Stimulated activated CD8-positive, alpha-beta memory T cell treated with anti-CD3 and anti-CD28 coated beads, Interleukin-4, amount 100 ng/mL, for 4 hours (primary cell): ENCODE measurements at places on chromosomes 5 and 9.

DNA sequence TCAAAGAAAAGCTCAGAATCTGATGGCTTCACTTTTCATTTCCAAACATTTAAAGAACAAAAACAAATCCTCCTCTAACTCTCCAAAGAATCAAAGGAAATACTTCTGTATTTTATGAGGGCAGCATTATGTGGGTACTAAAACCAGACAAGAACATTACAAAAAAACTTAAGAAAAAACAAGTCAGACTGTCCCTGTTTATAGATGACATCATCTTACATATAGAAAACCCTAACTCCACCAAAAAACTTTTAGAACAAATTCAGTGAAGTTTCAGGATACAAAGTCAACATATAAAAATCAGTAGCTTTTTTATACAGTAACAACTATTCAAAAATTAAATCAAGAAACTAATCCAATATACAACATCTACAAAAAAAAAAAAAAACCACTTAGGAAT lies 136.2 kb downstream of the PJA2 start:
- no peak for DNase-seq

DNA sequence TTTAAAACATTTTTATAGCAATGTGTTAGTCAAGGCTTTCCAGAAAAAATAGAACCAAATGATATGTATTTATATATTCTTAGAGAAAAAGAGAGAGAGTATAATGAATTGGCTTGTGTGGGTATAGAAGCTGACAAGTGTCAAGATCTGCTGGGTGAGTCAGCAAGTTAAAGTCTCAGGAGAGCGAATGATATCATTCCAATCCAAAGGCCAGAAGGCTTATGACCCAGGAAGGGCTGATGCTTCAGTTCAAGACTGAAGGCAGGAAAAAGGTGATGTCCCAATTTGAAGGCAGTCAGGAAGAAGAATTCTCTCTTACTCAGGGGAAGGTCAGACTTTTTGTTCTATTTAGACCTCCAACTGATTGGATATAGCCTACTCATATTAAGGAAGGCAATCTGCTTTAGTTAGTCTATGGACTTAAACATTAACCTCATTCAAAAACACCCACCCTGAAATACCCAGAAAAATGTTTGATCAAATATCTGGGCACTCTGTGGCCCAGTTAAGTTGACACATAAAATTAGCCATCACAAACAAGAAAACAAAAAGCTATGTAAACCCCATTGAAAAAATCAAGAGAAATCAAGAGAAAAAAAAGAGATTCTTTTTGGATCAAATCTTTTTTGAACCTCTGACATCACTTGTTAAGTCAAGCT lies 189.6 kb downstream of the PIK3R1 start:
- DNase-seq, result no peak

DNA sequence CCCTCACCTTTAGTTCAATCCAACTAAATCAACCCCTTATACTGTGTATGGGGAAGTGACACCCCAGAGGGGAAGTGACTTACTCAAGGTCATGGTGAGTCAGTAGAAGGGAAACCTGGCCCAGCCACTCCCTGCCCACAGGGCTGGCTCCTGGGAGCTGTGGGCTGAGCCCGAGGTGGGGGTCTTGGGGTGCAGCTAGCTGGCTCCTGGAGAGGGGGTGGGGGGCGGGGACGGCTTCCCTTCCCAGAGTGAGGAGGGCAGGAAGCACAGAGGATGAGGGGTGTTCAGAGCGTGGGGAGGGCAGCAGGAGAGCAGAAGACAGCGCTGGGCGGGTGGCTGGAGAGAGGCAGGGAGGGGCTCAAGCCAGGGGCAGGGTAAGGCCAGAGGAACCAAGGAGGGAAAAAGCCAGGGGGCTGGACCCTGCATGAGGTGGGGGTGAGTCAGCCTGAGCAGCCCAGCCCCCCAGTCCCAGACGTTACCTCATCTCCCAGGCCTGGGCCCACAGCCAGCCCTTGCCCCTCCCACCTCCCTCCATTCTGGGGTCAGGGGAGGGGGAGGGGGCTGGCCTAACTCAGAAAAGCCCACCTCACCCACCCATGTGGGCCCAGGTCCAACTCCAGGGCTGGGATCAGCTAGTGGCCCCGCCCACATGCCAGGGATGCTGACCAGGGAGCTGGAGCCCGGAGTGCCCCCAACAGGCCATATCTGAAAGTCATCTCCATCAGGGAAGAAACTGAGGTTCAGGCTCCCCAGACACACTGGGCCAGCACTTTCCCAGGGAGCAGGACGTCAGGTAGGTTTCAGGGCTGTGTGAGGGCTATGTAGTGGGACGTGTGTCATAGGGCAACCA lies 2.8 kb downstream of the PDLIM7 start:
- DNase-seq, result no peak

DNA sequence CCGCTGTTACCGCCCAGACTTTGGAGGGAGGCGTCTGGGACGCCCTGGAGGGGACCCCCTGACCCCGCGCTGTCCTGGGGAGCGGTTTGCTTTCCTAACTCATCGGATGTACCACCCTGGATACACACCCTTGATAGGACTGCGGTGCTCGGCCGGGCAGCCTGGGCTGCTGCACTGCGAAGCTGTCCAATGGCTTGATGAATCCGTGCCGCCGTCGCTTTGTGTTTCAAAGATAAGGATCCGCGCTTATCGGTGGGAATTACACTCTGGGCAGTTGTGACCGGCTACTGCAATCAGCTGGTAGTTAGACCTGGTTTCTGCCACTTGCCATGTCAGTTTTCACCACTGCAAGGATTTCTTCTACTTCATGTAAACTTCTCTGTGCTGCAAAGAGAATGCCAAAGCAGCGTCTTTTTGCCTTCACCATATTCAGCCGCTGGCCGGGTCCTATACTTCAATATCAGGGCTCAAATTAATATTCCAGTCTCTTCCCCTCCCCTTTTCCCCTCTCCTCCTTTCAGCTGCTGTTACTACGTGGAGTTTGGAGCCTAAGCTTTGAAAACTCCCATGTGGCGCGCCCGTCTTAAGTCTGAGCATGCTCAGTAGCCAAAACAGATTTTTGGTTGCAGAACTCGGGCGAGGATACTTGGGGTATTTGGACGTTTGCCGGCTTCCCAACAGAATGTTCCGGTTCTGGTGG lies 727 bp downstream of the SMAD5 start:
- DNase-seq, result no peak
